Activated CD4-positive, alpha-beta T cell treated with anti-CD3 and anti-CD28 coated beads for 24 hours (primary cell): ENCODE measurements at places on chromosomes 11 and 22.

GRCh38 chr11:102448869-102449224 is 3.7 kb downstream of the TMEM123 start:
- DNase-seq: no peak

GRCh38 chr11:20197881-20198280 is 37.6 kb upstream of the DBX1 start:
- DNase-seq: no peak

- DNase-seq: no peak
These were observed 18.1 kb downstream of the P2RX3 start for GRCh38 chr11:57356268-57356667.

DNA sequence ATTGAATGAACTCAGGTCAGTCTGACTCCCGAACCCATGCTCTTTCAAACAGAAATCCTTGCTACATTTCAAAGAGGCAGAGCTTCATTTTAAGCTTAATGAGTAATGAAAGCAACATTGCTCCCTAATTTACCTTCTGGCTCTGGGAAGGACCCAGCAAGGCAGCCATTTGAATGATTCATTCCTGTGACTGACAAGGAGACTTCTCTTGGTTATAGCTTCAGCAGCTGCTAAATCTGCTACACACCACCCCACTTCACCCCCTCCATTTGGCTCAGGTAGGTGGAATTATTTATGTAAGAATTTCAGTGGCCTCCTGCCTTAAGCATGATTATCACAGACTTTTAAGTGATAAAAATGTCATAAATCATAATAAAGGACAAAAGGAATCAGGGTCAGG is 117.7 kb downstream of the KCNC1 start:
- no peak for DNase-seq

DNA sequence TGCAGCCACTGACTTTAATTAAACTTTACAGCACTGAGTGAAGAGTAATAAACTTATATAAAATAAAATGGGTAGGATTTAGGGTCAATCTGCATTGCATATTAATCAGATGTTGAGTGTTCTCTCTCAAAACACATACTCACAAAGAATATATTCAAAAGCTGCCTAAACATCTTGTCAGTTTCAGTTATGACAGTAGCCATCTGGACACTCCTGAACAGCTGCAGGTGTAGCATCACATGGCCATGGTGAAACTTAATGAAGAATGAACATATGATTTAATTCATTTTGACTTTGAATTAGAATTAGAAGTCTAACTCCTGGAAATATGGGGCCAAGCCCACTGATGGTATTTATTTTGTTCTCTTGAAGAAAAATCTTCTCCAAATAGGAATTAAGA is 684.3 kb upstream of the RAG2 start:
- no peak for DNase-seq

GRCh38 chr11:113730887-113731726 is 25.0 kb upstream of the TMPRSS5 start:
- no peak for DNase-seq

DNA sequence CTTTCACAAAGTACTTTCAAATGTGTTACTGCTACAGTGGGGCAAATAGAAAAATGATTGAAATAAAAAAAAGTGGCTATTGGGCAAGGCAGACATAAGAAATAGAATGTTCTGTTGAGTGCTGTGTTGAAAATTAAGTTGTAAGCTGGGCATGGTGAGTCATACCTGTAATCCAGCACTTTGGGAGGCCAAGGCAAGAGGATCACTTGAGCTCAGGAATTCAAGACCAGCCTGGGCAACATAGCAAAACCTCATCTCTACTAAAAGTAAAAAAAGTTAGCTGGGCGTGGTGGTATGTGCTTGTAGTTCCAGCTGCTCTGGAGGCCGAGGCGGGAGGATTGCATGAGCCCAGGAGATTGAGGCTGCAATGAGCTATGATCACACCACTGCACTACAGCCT is 26.9 kb upstream of the LDHA start:
- no peak for DNase-seq

- DNase-seq: no peak
These were observed 47.0 kb upstream of the ALKBH3 start for GRCh38 chr11:43833657-43834073.

- DNase-seq: no peak
These were observed 134.8 kb downstream of the C11orf58 start for GRCh38 chr11:16873289-16873688.

DNA sequence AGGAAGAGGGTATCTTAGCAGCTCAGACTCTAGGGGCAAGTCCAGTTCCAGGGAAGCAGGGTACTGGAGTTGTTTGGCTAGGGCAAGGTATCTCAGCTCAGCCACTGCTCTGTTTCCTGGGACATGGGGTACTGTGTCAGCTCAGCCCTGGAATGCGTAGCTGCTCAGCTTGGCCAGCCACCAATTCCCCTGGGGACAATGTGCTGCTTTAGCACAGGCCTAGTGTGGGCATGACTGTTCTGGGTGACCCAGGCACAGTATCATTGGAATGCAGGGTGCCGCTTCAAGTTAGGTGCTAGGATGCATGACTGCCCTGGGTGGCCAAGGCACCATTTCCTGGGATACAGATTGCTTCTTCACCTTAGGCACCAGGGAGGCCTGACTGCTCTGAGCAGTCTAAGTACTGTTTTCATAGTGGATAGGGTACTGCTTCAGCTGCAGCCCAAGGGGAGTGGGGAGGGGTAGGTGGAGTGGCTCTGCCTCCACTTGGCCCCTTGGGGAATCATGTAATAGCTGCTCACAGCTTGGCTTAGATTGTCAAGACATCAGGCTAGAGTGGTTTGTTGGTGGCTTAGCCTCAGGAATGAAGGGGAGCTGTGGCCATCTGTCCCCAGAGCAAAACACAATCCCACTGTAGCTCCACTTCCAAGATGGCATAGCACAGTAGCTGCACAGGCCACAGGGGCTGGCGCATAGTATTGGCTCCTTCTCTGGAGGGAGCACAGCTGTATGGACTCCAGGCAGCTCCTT is 36.0 kb downstream of the MADD start:
- DNase-seq: no peak

GRCh38 chr11:73270855-73271477 is 1.2 kb upstream of the P2RY6 start:
- no peak for DNase-seq

DNA sequence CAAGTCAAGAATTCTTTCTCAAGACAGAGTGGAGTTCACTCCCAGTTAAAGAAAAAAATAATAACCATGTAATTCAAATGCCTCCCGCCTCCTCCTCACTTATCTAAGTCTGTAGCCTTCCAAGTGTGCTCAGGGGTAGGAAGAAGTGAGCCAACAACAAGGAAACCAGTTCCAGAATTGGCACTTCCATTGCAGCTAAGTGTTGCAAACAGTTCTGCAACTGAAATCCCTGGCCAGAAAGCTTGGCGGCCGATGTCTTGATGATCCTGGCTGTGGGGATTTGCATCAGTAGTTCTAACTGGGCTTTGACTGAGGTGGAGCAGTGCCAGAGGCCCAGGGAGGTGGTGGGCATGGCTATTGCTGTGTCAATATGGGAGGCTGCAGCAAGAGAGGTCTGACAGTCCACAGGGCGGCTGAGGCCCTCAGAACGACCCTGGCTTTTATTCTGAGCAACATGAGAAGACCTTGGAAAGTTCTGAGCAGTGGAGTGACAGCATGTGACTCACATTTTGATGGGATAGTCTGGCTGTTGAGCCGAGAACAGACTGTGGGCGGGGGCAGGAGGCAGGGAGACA is 19.2 kb downstream of the DHCR7 start:
- no peak for DNase-seq

DNA sequence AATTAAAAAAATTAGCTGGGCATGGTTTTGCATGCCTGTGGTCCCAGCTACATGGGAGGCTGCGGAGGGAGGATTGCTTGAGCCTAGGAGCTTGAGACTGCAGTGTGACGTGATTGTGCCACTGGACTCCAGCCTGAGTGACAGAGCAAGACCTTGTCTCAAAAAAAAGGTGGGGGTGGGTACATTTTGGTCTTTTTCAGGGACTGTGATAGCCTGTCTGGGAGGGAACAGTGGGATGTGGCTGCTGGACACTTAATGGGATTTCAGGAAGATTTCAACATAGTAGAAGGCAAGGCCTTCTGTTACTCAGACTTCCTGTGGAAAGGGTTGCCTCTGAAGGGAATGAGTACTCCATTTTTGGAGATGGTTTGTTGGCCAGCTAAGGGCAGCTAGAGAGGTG is 40.6 kb downstream of the RELT start:
- no peak for DNase-seq

- no peak for DNase-seq
These were observed 802.4 kb downstream of the TBC1D22A start for GRCh38 chr22:47564651-47565434.

GRCh38 chr11:75425422-75425821 is 7.6 kb downstream of the KLHL35 start:
- no peak for DNase-seq

DNA sequence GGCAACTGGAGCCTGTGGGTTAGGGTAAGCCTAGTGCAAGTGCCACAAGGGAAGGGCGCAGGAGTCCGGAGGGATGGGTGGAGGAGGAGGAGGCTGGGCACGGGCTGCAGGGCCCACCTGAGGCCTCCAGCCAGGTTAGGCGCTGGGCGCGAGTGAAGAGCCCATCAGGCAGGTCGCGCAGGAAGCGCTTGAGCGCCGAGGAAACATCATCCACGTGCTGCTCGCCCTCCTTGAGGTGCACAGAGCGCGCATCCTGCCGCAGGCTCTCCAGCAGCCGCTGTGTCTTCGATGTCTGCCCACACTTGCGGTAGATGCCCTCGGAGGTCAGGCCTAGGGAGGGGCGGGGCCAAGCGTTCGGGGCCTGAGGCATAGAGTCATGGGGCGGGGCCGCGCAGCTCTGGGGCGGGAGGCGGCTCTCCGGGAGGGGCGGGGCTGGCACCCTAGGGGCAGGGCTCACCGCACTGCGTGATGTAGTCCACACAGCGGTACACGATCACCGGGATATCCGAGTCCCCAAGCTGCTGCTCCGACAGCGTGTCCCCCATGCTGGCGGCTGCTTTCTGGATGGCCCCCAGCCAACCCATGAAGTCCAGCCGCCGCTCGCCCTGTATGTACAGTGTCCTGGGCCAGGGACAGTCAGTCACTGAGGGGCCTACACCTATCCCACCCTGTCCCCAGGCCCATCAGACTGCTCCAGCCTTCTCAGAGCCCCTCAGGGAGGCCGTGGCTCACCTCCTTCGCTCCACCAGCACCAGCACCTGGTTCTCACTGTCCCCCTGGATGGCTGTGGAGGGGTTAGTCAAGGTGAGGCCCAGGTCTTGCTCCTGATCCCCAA is 22.9 kb upstream of the PDE2A start:
- DNase-seq: no peak

DNA sequence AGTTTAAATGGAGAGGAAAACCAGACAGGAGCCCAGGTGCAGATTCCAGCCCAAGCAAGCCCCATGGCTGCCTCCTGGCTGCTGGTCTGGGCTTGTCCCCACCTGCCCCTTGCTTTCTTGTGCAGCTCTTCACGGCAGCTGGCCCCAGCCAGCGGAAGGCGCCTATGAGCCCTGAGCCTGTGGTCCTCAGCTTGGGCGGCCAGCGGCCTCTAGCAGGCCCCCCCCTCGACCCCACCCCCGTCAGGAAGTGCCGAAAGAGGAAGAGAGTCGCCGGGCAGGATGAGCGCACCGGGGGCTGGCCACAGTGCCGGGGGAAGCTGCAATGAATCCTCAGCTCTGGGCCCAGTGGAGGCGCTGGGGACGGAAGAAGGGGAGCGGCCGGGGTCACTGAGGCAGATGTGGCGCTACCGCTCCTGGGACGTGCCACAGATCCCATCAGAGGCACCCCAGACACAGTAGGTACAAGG is 2.1 kb upstream of the DGKZ start:
- DNase-seq: no peak

- no peak for DNase-seq
These were observed 227.4 kb downstream of the TMEM135 start for GRCh38 chr11:87265132-87265531.

GRCh38 chr22:45889539-45890350 is 87.2 kb downstream of the WNT7B start:
- DNase-seq: no peak

- DNase-seq: peak; percentile 70
These were observed at the start of gene MSANTD2 for GRCh38 chr11:124800226-124800929. TSS of gene MSANTD2 (minus strand) at chr11:124800406. CDS start at chr11:124800380, 26 bp downstream.

- DNase-seq: no peak
These were observed 35.3 kb downstream of the GALNT18 start for GRCh38 chr11:11586465-11586864.

GRCh38 chr11:46458491-46458890 is 66.9 kb upstream of the CHRM4 start:
- DNase-seq: no peak

DNA sequence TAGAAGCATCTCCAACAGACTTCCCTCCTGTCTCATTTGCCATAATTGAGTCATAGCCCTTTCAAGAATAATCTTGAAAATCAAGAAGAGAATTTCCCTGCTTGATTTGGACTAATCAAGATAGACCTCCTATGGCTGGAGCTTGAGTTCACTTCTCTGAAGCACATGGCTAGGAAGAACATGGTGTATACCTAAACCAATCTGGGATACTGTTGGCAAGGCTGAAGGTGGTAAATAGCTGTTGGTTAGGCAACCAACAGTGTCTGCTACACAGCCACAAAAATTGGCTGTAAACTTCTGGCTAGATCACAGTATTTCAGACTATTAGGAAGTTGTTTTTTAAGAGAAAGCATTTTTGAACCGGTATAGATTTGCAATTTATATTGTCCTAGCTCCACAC is 4.9 kb downstream of the CRYAB start:
- DNase-seq: no peak

DNA sequence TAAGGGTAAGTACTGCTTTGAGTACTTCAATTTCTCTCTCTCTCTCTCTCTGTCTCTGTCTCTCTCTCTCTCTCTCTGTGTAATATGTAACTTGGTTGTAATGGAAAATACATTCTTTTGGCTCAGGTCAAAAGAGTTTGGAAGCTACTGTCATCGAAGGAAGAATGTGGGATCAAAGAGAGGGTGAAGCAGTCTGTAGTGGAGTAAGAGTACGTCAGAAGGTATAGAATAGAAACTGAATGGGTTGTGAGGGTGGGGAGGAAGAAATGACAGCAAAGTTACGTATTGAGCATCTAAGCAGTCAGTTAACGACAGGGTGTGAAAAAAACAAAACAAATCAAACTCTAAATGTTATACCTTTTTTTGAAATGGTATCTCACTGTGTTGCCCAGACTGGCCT is 10.0 kb downstream of the NCAM1 start:
- no peak for DNase-seq

DNA sequence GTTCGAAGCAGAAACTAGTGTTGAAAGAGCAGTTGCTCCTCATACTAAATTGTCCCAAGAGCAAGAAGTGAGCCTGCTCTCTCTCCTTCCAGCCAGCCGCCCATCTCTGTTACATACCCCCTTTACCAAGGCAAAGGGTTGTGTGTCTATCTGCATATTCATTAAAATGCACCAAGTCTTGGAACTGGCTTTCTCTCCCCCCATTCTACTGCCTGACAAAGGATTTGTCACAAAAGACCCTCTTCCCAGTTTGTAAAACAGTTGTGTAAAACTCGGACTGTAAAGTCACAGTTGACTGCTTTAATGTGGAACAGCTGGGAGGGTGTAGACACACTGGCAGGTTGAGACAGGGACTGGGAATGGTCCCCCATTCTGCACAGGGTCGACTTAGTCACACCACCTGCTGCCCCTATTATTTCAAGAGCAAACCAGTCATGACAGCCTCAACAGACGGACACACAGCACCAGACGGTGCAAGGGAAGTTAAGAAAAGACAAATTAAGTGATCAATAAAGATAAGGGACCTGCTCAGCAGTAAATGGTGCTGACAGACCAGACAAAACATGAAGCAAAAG is 60.0 kb upstream of the HTATIP2 start:
- DNase-seq: no peak
